Activated naive CD4-positive, alpha-beta T cell (primary cell): ENCODE measurements at places on chromosomes 7 and 10.

- no peak for DNase-seq
Measured at GRCh38 chr7:112449353-112449752, 907 bp upstream of the IFRD1 start.

DNA sequence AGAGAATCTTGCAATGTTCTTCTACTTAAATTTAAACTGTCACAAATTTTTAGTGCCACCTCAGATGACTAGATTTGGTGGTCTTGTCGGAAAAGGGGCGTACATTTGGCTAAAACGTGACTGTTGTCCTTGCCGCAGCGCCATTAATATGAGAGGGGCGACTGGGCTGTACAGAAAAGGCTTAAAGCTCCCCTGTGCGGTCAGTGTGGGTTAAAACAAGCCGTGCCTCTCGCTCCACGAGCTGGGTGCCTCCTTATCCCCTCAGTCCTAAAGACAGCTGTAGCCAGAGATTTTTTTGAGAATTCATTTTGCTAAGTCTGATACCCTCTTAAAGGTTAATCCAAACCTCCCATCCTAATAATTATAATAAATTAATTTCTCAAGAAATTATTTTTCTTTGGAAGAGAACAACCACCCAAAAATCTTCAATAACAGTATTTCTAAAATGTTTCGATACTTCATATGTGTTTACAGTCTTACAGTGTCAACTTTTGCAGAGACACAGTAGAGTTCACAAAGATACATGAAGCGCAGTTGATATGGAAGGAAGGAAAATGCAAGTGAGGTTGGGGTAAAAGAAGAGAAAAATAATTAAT is 68.6 kb downstream of the C7orf25 start:
- DNase-seq, result no peak

- no peak for DNase-seq
Measured at GRCh38 chr7:95749044-95749443, 23.3 kb upstream of the DYNC1I1 start.

- DNase-seq, result no peak
Measured at GRCh38 chr7:106721816-106722785, 61.1 kb upstream of the CCDC71L start.

- DNase-seq, result no peak
Measured at GRCh38 chr7:143361552-143362130, 872 bp downstream of the FAM131B start.

DNA sequence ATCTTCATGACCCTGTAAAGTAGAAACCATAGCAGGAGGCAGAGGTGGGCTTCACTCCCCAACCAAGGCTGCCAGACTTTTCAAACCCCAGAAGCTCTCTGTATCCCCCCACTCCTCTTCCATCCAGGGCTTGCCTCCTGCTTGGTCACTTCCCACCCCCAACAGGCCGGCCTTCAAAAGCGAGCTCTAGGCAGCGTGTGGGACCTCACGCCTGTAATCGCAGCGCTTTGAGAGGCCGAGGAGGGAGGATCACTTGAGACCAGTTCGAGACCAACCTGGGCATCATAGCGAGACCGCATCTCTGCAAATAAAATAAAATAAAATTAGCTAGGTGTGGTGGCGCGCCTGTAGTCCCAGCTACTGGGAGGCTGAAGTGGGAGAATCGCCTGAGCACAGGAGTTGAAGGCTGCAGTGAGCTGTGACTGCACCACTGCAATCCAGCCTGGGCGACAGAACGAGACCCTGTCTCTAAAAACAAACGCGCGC is 743 bp upstream of the POR start:
- DNase-seq, result no peak

DNA sequence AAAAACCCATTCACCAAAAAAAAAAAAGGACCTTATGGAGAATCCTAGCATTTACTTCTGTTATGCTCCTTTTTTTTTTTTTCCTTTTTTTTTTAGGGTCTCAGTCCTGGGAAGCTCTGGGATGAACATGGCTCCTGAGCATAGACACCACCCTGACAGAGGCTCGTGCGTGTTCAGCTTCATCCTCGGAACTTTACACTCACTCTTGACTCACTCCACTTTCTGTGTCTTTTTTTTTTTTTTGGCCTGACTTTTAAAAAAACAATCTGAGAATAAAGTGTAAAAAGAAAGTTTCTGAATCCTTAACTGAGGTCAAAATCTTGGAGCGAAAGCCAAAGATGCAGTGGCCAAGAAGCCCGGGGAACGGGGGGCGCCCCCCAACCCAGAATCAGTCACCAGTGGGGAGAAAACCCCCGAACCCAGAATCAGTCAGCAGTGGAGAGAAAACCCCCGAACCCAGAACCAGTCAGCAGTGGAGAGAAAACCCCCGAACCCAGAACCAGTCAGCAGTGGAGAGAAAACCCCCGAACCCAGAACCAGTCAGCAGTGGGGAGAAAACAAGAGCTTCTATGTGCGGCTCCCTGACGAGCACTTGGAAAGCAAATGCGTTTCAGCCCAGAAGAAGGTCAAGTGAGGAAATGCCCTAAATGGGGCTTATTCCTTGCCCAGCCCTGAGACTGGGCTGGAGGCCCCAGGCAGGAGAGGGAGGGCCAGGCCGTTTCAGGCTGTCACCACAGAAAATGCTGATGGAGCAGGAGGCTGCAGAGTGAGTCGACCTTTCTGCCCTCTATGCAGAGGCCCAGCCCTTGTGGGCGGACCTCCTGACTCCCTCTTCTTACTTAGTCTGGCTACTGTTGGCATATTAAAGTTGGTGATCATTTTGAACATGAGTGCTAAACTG is 19.0 kb upstream of the PFKP start:
- no peak for DNase-seq

DNA sequence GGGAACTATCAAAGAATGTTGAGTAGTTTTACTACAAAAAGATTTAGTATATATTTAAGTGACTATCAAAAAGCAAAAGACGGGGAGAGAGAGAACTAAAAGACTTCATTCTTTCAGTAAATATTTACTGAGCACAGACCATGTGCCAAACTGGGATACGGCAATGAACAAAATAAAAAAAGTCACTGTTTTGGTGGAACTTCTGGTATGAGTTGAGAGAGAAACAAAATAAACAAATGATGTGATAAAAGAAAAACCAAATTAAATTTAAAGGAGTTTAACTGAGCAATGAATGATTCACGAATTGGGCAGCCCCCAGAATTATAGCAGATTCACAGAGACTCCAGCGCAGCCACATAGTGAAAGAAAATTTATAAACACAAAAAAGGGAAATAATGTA is 17.8 kb upstream of the AKAP9 start:
- no peak for DNase-seq

DNA sequence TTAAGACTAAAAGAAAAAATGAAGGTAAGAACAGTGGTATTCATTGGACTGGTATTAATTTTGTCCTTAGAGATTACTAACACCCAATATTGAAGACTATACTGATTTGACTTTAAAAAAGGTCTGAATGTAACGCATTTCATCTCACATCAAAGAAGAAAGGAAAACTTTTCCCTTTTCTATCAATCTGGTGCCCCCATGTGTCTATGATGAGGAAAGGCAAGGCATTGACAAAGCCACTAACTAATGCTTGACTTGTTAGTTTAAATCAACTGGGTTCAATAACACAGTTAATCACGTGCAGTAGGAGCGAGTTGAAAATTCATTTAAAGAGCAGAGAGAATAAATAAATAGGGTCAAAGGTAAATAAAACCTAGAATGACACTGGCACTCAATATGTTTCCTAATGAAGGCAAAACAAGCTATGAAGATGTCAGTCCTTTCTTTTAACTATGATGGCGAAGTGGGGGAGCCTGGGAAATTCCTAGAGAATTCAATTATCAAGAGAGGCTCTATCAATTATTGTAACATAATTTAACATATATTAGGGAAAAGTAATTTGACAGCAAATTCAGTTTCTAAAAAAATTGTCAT is 180.9 kb downstream of the ANK3 start:
- no peak for DNase-seq

DNA sequence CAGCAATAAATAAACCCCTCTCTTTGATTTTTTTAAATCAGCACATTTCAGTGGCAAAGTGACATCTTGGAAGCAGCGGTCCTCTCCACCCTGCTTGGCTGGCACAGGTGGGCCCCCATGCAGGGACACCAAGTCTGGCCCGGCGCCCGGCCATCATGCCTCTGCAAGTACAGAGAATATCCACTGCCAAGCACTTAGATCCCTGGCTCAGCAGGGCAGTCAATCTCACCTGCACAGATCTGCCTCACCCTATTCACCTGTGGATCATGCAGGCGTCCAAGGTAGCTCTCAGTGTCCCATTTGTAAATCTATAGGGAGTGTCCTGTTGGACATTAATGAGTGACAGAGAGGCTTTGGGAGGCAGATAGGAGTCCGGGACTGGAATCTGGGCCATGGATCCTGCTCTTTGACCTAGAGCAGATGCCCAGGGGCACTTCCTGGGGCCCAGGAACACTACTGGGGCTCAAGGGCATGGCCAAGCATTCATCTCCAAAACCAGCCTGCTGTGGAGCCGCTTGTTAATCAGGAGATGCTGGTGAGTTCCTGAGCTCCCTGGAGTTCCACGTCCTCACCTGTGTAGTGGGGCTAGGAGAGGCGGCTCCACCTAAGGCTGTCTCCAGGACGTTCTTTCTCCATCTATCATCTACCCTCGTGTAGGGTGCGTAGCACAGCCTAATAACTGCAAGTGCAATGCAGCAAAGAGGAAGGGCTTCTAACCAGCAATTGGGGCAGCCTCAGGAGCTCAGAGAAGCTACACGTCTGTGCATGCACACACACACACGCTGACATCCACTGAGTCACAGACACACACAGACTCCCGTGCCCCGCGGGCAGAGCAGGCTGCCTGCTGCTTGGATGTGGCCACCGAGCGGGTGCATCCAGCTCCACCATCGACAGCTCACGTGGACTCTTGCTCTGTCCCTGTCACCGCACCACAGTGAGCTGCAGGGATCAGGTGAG is 123.6 kb downstream of the OAT start:
- no peak for DNase-seq
